ENCODE measurements at places on chromosomes 7 and 10. TPM values are rescaled to one million over a fixed set of nuclear protein-coding genes. Genes with fewer than 3 reads are reported as not detected.

CLIP2 gene
- total RNA-seq: 19.8 TPM

DNA sequence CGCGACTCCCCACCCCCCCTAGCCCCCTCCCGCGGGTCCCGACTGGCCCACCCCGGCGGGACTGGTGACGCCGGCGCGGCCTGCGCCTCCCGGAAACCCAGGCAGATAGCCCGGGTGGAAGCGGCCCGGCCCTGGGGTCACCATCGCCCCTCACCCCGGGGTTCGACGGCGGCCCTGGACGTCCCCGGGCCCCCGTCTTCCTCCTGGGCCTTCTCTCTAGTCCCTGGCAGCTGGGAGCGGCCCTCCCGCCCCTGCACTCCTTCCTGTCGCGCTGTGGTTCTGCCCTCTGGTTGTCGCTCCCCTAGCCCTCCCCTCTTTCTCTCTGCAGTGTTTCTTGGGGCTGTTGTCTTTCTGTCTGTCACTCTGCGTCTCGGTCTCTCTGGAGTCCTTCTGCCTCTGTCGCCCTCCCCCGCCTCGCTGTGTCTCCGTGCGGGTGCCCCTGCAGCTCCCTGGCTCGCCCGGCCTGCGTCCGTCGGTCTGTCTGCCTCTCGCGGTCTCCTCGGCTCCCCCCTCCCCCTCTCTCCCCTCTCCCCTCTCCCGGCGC is 90.5 kb upstream of the PAX2 start:
- peaks cover 3% of the 10 kb centered on the region for H3K4me1 ChIP-seq
- no peak overlapping the region for H3K27ac ChIP-seq
- H3K27me3 ChIP-seq: no peaks in the 10 kb centered on the region

RBM33 gene
- 93.4 TPM for total RNA-seq

UCN3 gene
- not detected for total RNA-seq

- no peaks in the 10 kb centered on the region for H3K4me1 ChIP-seq
- no peak for DNase-seq
- no peak overlapping the region for H3K4me3 ChIP-seq
Measured at GRCh38 chr10:16770670-16771069, 46.6 kb downstream of the RSU1 start.

SEMA4G gene
- 7.2 TPM for total RNA-seq

- no peaks in the 10 kb centered on the region for H3K36me3 ChIP-seq
- H3K4me1 ChIP-seq: peaks cover 7% of the 10 kb centered on the region
- DNase-seq: peak; percentile 78
Measured at GRCh38 chr7:27179503-27180430, 5.3 kb downstream of the HOXA11 start.
